ENCODE measurements at places on chromosomes 7 and 10. TPM values are rescaled to one million over a fixed set of nuclear protein-coding genes. Genes with fewer than 3 reads are reported as not detected.

- no peaks in the 10 kb centered on the region for H3K27me3 ChIP-seq
- no peak overlapping the region for H3K27ac ChIP-seq
- H3K36me3 ChIP-seq: no peaks in the 10 kb centered on the region
- peaks cover 4% of the 10 kb centered on the region for H3K4me1 ChIP-seq
Measured at GRCh38 chr7:30771880-30772425, 736 bp downstream of the MINDY4 start.

- no peak overlapping the region for H3K4me3 ChIP-seq
- no peaks in the 10 kb centered on the region for H3K4me1 ChIP-seq
- no peak for DNase-seq
- no peaks in the 10 kb centered on the region for H3K36me3 ChIP-seq
- H3K27me3 ChIP-seq: no peaks in the 10 kb centered on the region
Measured at GRCh38 chr7:133091943-133092464, 10.1 kb upstream of the CHCHD3 start.

DNA sequence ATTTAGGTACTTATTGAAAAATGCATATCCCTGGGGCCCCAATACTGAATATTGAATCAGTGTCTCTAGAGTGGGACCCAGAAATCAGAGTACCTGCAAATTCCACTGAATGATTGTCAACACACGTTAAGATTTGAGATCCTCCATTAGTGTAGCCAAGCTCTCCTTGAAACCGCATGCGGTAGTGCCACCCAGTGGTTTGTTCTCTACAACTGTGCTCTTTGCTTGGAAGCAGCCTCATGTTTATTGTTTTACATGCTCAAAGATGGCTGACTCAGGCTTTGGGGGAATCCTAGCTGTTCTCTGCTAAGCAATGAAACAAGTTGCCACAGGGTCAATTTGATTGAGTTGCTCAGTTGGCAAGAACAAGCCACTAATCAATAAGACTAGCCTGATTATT lies 340.2 kb upstream of the CELF2 start:
- no peaks in the 10 kb centered on the region for H3K27me3 ChIP-seq
- no peaks in the 10 kb centered on the region for H3K36me3 ChIP-seq
- DNase-seq: peak; percentile 14
- no peaks in the 10 kb centered on the region for H3K4me1 ChIP-seq

DNA sequence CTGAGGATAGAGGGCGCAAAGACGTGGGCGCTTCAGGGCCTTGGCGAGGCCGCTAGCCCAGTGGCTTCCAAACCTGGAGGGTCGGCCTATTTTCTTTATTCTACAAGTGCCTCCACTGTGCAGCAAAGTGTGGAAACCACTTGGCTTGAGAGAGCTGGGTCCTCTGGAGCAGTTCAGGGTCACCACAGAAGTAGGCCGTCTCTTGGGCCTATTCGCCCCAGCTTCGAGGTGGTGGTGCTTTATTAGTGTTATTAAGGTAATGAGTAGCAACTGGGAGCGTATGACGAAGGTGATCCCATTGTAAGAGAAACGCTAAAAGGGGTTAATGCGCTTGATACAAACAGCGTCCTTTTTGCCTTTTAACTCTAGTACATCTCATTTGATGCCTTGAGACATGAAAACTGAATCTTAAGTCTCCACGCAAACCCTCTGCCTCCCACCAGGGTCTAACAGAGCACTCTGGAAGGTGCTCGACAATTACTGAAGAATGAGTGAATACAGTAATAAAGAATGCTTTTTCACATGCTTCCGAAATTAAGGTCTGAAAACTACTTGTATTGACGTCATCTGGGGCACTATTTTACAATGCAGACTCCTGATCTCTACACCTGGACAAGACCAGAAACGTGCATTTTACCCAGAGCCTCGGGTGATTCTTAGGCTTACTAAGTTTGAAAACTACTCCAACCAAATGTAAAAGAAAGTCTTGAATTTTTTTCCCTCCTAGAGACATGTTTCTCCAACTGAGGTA lies 647 bp upstream of the GSAP start:
- H3K27ac ChIP-seq: peak overlapping the region; percentile 41
- DNase-seq: no peak
- peak overlapping the region; percentile 77 for H3K4me3 ChIP-seq
- no peaks in the 10 kb centered on the region for H3K27me3 ChIP-seq
- H3K4me1 ChIP-seq: no peaks in the 10 kb centered on the region

- H3K36me3 ChIP-seq: no peaks in the 10 kb centered on the region
- H3K27me3 ChIP-seq: no peaks in the 10 kb centered on the region
- no peaks in the 10 kb centered on the region for H3K4me1 ChIP-seq
- no peak overlapping the region for H3K27ac ChIP-seq
Measured at GRCh38 chr7:35389636-35390035, 135.7 kb upstream of the TBX20 start.

AMZ1 gene
- total RNA-seq: 1.00 TPM

AUTS2 gene
- total RNA-seq: 50.9 TPM

ABCA13 gene
- 0.83 TPM for total RNA-seq

SEMA3D gene
- total RNA-seq: 6.1 TPM

Measured in ovary (tissue), 10 donors.